ENCODE measurements at places on chromosomes 11 and 22.

DNA sequence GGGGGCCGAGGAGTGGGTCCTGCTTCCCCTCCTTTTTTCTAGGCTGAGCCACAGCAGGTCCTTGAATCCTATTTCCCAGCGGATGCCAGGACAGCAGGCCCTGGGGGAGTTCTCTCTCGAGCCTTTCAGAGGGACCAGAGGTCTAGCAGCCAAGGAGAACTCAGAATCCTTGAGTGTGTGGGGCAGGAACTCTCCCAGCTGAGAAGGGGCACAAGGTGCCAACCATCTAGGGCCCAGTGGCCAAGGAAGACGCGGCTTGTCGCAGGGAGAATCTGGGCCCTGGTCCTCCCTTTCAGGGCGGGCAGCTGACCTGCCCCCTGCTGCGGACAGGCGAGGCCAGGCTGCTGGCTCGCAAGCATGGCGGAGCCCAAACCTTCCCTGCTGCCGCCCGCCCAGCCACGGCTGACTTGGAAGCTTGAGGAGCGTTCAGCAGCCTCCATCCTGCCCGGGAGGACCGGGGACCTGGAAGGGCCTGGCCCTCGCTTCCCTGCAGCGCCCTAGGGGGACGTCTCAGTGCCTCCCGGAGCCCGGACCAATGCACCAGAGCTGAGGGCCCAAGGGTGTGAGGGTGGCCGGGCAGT lies 972 bp upstream of the TSSC4 start:
- no peak for DNase-seq

DNA sequence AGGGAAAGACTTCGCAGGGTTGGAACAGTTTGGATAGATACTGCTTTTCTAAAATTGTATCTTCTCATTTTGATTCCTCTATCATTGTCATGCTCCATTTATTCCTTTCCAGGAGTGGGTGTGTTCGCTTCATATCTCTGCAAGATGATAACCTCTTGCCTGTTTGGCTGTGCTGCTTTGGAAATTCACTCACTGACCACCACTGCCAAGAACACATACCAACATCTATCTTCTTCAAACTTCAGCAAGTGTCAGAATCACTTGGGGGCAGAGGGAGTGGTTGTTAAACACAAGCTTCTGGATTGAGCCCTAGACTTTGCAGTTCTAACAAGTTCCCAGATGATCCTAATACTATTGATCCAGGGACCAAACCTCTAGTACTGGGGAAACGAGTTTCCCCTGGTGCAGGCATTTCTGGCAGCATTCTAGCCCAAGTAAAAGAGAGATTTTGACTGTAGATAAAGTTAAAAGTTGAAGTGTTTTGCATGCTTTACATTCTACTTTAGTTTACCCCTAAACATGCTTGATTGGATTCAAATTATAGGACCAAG lies 11.5 kb upstream of the DKK3 start:
- DNase-seq: no peak

DNA sequence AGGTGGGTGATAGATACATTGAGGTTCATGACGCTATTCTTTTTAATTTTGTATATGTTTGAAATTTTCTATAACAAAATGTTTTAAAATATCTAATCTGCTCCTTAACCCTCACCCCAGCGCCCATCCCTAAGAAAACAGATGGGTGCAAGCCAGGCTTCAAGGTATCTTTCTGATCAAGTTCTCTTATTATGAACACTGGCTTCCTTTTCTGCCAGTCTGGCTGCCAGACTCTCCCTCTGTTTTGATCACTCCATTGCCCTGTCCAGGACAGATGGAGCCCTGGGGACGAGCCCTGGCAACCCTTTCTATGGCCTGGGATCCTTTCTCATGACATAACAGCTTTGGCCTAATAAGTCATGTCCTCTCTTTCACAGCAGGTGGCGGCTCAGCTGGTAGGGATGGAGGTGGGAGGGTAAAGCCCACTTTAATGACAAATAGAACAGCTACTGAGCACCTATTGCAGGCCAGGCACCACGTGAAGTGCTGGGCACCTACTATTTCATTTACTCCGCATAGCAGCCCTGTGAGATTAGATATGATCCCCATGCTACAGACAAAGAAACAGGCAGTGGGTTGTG lies 38.4 kb downstream of the DRD2 start:
- DNase-seq: no peak

DNA sequence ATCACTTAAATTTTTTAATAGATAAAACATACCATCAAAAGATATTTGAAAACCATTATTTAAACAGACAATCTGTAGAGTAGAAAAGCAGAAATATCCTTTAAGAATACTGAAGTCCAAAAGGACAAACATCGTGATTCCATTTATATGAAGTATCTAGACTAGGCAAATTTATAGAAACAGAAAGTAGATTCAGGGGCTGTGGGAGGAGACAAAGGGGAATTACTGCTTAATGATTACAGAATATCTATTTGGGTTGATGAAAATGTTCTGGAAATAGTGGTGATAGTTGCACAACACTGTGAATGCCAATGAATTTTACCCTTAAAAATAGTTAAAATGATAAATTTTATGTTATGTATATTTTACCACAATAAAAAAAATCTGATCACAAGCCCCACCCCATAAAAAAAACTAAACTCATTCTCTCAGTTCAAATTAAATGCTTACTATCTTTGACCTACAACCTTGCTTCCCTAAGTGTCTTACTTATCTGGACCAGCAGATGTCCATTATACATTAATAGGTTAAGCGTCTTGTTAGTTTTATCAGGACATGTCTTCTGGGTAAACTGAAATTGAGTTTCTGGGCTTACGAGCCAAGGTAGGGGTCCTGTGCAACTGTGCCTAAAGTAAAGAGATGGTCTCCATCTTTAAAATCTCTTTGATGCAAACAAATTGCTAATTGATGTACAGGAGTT lies 86.3 kb downstream of the FCHSD2 start:
- DNase-seq: no peak

- DNase-seq: no peak
Observed at GRCh38 chr22:42922374-42923191, 65.5 kb upstream of the ARFGAP3 start.

DNA sequence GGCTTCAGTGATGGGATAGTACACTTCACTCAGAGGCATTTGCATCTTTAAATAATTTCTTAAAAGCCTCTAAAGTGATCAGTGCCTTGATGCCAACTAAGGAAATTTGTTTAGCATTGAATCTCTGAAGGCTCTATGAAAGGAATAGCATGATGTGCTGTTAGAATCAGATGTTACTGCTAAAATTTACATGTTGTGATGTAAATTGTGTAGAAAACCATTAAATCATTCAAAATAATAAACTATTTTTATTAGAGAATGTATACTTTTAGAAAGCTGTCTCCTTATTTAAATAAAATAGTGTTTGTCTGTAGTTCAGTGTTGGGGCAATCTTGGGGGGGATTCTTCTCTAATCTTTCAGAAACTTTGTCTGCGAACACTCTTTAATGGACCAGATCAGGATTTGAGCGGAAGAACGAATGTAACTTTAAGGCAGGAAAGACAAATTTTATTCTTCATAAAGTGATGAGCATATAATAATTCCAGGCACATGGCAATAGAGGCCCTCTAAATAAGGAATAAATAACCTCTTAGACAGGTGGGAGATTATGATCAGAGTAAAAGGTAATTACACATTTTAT lies 4.6 kb downstream of the MALAT1 start:
- DNase-seq: no peak

DNA sequence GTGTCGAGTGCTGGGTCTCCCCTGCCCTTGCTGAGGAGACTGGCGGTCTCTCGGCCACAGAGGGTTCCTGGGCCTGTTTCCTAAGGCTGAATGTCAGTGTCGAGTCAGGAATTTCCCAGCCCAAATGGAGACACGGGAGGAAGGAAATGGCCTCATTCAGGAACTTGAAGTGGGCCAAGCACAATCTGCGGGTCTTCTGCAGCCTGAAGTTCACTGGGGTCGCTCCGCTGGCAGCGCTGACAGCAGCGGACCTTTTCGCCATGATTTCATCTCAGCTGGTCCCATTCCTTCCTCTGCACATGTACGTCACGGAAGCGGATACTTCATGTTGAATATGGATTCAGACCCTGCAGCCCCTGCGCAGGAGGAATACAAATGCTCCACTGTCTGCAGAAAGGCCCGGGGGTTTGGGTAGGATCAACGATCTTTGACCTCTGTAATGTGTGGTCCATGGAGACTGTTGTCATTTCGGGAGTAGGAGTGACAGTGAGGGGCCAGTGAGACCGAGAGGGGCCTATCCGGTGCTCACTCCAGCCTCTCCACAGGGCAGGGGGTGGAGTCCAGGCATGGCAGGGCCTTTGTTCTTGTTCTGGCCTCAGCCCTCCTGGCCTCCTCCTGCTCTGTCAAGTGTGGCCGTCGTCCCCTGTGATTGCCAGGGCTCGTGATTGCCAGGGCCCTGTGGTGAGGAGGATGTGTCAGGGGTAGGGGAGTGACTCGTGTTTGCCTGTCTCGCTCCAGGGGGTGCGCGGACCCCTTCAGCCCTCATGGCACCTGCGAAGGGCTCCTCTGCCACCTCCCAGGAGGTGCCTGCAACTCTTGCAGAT lies 402.3 kb downstream of the TBC1D22A start:
- DNase-seq: no peak

DNA sequence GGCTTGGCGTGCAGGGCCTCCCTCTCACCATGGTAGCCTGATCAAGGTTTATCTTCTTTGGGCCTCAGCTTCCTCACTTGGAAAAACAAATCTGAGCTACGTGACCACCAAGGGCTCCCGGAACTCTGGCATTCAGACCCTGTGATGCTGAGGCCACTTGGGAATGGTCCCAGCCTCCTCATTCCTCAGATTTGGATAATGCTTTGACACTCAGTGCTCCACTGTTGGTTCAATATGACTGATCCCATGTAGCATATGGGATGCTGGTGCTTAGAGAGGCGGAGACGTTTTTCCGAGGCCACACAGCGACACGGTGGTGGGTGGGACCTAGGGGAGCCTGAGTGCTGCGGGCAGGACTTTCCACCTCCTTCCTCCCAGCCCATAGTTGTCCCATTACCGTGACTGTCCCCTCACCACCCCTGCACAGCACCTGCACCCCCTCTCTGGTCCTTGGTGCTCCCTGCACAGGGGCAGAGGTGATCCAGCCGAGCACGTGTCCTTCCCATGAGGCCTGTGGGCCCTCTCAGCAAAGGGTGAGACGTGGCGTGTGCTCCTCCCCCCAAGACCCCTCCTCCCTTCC lies 23.1 kb downstream of the MB start:
- DNase-seq: no peak

- no peak for DNase-seq
Observed at GRCh38 chr11:61549662-61550568, 31.0 kb downstream of the SYT7 start.

DNA sequence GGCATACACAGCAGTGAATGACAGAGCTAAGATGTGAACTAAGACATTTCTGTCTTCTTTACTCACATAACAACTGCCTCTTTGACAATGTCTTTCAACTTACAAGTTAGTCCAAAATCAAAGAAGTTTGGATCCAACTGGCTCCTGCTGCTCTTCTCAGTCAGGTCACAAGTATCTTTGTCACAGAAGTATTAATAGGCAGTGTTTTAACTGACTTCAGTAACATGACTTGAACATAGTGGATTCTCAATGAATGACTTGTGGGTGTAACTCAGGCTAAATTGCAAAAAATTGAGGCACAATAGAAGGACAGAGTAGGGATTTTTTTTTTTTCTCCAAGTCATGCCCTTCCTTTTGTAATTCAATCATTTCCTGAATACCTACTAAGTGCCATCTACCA lies 22.6 kb downstream of the DBX1 start:
- no peak for DNase-seq

- DNase-seq: no peak
Observed at GRCh38 chr22:46047841-46048595, 71.1 kb upstream of the WNT7B start.

GRCh38 chr11:66859686-66860448 lies 3.0 kb downstream of the LRFN4 start:
- DNase-seq: no peak

DNA sequence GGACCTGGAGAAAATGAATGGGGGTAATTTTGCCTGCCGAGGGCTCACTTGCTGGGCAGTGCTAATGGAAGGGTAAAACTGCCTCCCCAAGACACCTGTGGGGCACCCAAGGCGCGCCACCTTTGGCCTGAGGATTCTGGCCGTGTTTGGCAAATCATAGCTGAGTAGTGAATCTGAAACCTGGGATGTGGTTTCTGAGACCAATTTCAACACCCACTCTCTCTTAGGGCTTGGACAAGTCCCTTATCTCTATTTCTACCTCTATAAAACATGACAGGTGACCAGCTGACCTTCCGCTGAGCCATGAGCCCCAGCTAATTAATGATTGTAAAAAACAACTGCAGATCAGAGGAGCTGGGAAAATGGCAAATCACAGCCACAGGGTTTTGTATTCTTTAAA lies 1.5 kb upstream of the PACSIN3 start:
- no peak for DNase-seq

DNA sequence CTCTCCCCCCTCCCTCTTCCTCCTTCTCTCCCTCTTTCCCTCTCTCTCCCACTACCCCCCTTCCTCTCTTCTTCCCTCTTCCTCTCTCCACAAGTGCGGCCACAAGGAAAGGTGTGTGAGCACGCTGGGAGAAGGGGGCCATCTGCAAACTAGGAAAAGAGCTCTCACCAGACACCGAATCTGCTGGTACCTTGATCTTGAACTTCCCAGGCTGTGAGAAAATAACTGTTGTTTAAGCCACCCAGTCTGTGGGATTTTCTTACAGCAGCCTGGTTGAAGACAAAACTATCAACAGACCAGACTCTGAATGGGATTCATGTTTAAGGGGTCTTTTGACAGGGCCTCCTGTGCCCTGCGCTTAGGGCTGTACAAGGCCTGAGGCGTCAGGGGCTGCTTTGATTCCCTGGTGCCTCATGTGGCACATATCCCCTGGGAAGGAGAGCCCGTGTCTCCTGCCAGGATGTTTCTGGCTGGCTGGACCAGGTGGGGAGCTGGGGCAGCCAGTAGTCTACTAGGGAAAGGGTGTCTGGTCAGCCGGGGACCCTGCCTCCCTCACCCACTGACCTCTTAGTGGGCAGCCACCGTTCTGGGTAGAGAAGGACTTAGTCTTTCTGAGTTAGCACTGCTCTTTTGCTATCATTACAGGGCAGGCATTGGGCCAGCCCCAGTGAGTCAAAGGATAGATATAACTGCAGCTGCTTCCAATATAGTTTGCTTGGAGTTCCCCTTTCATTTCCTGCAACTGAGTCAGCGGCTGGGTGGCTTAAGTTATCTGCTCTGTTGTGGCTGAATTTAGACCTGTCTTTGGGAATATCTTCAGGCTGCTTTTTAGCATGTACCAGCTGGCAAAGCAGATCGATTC lies 6.2 kb downstream of the PANX1 start:
- DNase-seq: no peak

DNA sequence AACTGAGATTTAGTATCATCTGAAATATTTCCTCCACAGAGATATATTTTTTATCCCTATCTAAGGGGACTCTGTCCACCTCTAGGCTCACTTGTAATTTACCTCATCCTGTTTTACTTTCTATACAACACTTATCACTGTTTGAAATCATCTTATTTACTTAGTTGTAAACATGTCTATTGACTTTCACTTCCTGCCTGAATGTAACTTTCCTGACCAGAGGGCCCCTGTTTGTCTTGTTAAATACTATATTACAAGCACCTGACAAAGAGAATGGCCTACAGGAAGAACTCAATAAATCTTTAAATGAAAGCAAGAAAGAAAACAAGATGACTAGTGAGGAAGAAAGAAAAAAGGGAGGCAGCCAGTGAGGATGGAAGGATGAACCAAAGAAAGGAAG lies 1727.5 kb downstream of the LRRC4C start:
- DNase-seq: no peak

GRCh38 chr11:35822815-35823495 lies 120.9 kb upstream of the LDLRAD3 start:
- DNase-seq: no peak

Measured in activated T-cell treated with anti-CD3 and anti-CD28 coated beads for 24 hours (primary cell).